Dorsolateral prefrontal cortex (tissue), 122 donors: ENCODE measurements at places on chromosomes 7 and 10. TPM values are rescaled to one million over a fixed set of nuclear protein-coding genes. Genes with fewer than 3 reads are reported as not detected.

Gene CALCR
- not detected for total RNA-seq

Gene CCDC146
- total RNA-seq = 12.9 TPM

DNA sequence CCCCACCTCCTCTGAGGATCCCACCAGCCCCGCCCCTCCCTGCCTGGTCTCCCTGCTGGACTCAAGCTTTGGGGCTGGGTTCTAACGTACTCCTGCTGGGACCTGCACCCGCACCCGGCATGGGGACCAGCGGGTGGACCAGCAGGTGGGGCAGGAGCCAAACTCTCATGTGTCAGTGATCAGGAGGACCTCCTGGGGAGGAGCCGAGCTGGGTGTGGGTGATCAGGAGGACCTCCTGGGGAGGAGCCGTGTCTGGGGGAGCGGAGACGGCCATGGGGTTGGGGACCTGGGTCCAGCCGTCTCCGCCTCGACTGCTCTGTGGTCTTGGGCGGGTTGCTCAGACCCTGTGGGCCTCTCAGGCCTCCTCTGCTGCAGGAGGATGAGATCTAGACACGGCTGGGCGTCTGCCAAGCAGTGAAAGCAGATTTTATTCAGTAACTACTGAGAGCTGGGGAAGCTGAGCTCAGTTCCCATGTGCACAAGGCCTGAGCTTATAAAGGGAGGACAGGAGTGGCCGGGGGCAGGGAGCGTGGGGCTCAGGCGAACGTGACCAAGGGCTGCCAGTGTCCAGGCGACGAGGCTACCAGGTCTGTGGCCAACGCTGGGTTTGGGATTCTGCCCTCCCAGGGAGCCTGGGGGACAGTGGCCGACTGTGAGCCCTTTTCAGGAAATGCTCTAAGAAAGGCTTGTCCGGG is 33.6 kb upstream of the UTF1 start:
- DNase-seq = no peak

DNA sequence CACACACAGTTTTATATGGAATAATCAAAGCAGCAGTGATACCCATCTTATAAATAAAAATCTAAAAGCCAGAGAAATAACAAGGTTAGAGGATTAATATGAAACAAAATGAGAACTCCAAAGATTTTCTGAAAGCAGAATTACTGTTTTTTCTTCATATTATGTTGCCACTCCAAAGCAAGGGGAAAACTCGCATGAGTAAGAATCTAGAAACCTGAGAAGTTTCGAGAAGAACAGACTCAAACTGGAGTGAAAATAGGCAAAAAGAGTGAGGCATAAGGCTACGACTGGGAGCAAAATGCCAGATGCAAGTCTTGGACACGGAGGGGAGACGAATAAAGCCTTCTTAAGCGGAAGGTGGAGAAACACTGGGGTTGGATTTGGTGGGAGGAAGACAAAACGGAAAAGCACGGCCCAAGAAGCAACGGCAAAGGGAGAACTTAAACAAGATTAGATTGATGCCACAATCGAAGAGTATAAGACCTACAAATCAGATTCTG is 923 bp downstream of the TNPO3 start:
- no peak for DNase-seq

GRCh38 chr7:37928878-37929277 is 8.4 kb downstream of the EPDR1 start:
- no peak for DNase-seq

DNA sequence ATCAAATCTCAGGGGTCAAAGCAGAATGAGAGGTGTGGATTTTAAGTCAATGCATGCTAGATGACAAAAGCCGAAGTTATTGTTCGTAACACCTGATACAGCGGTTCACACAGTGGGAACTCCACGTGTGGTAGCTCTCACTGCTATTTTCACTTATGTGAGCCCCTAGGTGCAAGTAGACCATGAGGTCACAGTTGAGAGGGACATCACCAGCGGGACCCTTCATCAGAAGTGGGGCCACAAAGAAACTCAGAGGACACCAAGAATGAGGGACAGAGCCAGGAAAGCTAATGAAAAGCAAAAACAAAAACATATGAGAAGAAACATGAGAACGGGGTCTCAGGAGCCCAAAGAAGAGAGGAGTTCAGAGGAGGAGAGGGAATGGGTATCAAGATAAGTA is 63.5 kb downstream of the ADAM12 start:
- no peak for DNase-seq
